ENCODE measurements at places on chromosomes 1 and 21.

DNA sequence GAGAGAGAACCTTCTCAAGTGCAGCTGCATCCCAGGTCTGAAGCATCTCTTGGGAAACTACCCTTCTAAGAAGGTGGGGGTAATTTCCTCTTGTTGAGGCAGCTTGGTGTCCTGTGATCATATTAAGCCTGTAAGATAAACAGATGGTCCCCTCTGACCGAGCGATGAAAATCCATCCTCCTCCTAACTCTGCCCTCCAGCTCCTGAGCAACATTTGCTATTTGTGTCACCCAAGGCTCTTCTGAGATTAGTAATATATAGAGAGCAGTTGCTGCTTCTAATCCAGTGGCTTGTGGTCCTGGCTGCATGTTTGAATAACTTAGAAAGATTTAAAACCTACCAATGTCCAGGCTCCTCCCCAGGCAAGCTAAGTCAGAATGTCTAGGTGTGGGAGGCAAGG is 123.7 kb downstream of the DISC1 start:
- no peak for DNase-seq

- DNase-seq: no peak
Measured at GRCh38 chr1:19786988-19787423, 12.7 kb downstream of the TMCO4 start.

DNA sequence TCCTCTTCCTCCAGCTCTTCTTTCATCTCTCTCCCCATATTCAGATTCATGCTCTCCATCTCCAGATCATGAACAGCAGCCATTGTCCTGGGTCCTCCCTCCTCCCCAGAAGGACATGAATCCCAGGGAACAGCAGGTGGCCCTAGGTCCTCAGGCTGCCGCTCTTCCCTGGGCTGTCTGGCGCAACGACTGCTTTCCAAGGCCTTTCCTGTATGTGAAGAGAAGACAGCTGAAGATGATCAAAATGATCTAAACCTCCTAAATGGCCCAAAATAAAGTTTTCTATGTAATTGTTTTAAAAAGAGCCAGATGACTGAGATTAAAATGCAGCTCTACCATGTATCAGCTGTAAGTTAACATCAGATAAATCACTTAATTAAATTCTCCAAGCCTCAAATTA is 22.5 kb downstream of the RHBDL2 start:
- DNase-seq: no peak

GRCh38 chr1:228984646-228985631 is 249.7 kb downstream of the RHOU start:
- no peak for DNase-seq

- DNase-seq: no peak
Measured at GRCh38 chr1:21662426-21663247, 6.5 kb downstream of the RAP1GAP start.

GRCh38 chr1:153340356-153340755 is 8.3 kb downstream of the PGLYRP4 start:
- no peak for DNase-seq

DNA sequence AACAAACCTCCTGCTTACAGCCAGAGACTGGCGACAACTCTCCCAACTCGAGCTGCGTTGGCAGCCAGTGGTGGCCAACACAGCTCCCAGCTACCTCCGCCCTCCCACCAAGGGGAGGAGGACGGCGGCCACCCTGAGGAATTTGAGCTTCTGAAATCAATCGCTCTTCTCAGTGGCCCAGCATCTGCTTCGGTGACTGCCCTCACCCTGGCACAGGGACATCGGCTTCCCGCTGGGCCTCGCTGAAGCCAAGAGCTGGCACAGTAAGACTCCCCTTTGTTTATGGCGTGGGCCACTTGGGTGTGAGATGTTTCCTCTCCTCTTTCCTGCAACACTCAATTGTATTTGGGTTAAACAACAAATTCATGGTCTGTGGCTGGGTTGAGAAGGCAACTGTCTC is 136.2 kb downstream of the ZBTB18 start:
- DNase-seq: no peak

DNA sequence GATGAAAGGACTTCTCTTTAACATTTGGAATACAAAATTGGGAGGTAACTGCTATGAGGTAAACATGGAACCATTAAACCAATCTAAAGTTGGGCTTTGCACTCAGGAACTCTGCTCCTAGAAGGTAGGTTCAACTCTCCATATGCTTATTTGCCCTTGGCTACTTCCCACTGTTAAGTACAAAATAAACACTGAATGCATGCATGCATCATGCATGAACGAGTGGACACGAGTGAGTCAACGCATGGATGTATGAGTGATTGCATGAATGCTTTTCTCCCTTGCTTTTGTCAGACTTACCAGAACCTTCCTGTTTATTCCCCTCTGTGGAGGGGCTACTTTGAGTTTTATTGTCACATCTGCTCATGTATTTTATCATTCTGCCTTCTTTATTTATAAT is 42.4 kb upstream of the RUNX1 start:
- no peak for DNase-seq

DNA sequence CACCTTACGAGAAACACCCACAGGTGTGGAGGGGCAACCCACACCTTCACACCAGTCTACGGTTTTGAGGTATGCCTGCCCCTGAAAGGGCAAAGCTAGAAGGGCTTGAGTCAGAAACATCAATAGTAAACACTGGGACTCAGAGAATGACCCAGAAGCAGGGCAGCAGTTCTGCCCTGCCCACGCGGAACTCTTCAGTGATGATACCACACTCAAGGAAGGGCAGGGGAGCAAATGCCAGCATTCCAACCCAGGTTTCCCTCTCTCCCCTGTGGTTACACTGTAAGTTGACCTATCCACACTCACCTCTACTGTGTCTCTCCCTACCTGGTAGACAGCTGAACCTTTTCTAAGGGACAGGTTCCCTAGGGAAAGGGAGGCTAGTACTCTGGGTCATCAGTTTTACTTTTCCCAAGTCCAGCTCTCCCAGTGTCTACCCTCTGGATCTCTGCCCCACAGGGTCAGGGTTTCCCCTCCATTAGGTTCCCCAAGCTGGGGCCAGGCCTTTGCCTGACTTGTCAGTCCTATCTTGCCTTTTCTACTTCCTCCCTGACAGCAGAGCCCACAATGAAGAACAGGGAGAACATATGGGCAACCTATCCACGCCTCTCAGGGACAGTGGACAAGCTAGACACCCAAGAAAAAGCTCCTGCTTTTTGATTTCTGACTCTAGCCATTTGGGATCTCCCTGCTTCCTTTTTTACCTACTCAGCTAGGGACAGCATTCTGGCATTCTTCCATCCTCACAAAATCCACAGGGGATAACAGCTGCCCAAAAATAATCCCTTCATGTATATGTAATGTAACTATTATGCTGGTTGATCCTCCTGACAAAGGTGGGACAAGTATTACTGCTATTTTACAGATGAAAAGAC is 3.0 kb downstream of the F11R start:
- no peak for DNase-seq

GRCh38 chr1:160404094-160404493 is 3.7 kb downstream of the VANGL2 start:
- DNase-seq: no peak

DNA sequence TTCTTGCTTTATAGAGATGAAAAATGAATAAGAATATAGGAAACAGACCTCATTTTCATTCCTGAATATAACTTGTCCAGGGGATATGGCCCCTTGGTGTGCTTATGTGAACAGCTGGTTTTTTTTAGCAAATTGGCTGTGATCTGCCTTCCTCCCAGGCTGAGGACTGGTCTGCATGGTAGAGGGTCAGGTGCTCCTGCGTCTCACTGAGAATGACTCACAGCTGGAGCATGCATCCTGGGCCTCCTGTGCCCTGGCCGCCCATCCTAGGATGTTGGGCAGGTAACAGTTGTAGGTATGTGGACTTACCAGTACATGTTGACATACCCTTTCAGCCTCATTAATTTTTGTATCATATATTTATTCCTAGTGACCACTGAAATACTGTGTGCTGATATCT is 29.8 kb downstream of the AGT start:
- no peak for DNase-seq

- peak; percentile 4 for DNase-seq
Measured at GRCh38 chr1:226308166-226308722, 720 bp downstream of the LIN9 start.

DNA sequence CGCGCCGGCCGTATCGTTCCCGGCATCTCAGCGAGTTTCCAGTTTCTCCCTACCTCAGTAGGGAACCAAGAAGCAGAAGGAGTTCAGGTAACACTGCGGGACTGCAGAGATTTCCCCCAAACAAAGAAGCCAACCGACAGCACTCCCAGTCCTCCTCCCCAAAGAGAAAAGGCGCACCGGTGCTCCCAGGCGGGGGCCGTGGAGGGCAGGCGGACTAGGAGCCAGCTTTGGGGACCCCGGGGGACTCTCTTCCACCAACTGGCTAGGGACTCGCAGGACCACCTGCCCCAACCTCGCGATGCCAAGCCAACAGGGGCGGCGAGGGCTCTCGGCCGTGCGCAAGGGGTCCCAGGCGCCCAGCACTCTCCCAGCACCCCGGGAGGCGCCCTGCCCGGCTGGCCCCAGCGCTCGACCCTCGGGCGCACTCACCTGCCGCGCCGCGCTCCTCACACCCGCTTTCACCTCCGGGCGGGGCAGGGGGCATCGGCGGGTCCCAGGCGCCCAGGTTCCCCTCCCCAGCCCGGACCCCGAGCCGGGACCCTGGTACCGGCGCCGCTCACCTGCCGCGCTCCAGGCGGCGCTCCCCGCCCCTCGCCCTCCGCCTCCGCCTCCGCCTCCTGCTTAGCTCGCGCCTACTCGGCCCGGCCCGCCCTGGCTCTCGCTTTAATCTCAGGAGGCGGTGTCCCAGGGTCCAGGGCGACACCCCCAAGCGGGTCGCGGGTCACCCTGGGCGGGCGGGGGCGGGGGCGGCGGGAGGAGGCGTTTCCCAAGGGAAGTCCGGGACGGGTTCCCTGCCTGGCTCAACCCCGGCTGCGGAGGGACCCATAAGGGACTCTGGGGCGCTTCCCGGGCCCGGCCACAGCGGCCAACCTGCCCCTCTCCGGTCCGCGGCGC is at the start of gene TMPRSS2:
Gene TMPRSS2, minus strand, starts transcription at position 638 of the 894 bp plus-strand sequence. CDS start 10,025 bp downstream, outside the sequence.
- no peak for DNase-seq

GRCh38 chr21:42063571-42064521 is 7.3 kb upstream of the UMODL1 start:
- peak; percentile 70 for DNase-seq

- no peak for DNase-seq
Measured at GRCh38 chr1:54335755-54336108, 70.5 kb downstream of the SSBP3 start.

DNA sequence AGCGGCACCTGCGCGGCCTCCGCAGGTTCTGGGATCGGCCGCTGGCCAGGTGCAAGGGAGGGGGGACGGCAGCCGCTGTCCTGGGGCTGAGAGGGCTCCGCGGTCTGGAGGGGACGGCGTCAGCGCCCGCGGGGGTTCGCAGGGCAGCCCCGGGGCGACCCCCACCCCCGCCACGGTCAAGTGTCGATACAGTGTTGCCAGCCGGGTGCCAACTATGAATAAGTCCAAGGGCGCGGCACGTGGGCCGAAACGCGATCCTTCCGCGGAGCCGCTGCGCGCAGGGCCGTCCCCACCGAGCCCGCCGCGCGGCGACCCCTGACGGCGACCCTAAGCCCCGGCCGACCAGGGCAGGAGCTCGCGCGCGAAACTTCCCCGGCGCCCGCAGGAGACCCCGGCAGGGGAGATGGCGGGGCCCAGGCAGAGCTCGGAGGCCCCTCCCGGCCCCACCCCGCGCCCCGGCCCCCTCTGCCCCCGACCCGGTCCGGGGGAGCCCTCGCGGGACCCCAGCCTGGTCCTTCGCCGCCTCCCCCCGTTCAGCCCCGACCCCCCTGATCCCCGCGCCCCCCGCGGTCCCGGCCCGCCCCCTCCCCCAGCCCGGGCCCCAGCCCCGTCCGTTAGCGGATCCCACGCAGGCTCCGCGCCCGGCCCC is 586 bp upstream of the AGPAT3 start:
- DNase-seq: peak; percentile 24

- no peak for DNase-seq
Measured at GRCh38 chr1:173479649-173480048, 2.5 kb downstream of the PRDX6 start.

DNA sequence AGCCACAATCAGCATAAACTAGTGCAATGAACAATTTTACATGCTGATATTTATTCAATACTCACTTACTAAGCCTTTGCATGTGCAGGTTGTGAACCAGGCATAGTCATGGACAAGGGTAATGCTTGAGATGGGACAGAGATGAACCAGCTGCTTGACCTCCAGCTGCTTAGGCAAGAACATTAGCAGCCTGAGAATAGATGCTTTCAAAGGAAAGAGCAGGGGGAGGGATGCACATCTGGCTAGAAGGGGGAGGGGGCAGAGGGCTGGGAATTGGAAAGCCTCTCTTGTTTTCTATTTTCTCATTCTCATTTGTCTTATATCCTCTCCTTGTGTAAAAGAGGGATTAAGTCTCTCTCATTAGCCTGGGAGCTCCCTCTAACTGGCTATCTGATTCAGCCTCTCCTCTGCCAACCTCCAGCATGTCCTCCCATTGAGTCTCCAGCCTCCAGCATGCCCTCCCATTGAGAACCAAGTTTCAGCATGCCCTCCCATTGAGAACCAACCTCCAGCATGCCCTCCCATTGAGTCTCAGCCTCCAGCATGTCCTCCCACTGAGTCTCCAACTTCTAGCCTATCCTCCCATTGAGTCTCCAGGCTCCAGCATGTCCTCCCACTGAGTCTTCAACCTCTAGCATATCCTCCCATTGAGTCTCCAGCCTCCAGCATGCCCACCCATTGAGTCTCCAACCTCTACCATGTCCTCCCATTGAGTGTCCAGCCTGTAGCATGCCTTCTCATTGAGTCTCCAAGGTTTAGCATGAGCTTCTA is 38.4 kb upstream of the TRABD2B start:
- no peak for DNase-seq

DNA sequence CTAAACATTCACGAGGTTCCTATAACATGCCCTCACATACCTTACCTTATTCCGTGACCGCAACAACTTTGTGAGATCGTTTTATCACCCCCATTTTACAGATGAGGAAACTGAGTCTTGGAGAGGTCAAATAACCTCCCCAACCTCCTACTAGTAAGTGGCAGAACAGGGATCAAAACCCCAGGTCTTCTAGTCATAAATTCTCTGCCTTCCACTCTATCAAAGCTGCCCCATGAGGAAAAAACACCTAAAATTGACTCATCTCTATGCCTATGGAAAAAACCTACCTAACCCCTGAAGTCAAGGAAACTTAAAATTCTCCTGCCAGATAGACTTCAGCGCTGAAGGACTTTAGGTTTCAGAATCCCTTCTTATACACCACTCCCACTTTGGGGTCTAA is 69.5 kb upstream of the ERRFI1 start:
- no peak for DNase-seq

GRCh38 chr21:39934895-39935294 is 67.7 kb downstream of the PCP4 start:
- no peak for DNase-seq

GRCh38 chr1:179547021-179547535 is 28.7 kb downstream of the NPHS2 start:
- no peak for DNase-seq

- DNase-seq: no peak
Measured at GRCh38 chr1:184930232-184930631, 44.1 kb downstream of the NIBAN1 start.

DNA sequence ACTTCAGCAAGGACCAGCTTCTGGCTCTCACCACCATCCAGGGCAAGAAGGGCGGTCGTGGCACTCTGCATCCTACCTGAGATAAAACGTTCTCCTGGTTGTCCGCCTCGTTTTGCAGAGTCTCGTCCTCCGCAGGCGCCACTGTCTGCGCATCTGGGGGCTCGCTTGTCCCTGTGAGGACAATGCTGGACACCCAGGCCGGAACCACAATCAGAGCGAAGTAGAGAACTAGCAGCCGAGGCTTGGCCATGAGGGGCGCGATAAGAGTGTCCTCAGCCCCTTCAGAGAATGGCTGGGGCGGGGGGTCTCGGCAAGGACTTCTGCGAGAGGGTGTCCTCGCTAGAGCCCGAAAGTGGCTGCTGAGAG is 505 bp downstream of the OLFML2B start:
- DNase-seq: no peak

Data from CD4-positive, alpha-beta T cell treated with Interleukin-1 beta for 1 hour (primary cell).